CD4-positive, CD25-positive, alpha-beta regulatory T cell (primary cell): ENCODE measurements at places on chromosomes 3 and 15. TPM values are rescaled to one million over a fixed set of nuclear protein-coding genes. Genes with fewer than 3 reads are reported as not detected.

The EIF4E3 gene
- 101 TPM for total RNA-seq

DNA sequence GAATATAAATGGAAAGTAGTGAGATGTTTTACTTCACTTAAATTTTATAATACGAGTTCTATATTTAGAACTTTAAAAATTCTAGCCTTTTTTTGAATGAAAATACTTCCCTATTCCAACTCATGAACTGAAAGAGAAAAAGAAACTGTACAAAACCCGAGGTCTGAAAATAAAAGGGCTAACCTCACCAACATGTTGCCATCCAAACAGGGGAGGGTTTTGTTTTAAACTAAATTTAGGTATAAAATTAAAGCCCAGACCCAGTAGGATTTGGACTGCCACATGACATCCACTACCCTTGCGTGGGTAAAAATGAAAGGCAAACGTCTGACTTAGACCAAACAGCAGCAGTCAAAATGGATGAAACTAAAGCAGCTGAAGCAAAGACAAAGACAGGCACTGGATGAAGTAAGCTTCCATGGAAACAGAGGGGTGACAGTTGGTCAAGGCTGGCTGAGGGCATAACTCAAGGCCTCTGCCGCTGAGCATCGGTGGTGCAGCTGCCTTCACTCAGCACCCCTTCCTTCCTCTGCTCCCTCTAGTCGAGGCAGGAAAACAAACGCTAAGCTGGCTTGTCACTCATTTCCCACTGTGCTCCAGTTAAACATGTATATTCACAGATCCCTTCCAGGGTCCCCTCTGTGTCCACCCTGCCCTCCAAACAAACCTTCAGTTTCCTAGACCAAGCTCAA, 58.1 kb downstream of the TM4SF4 start:
- DNase-seq = no peak

DNA sequence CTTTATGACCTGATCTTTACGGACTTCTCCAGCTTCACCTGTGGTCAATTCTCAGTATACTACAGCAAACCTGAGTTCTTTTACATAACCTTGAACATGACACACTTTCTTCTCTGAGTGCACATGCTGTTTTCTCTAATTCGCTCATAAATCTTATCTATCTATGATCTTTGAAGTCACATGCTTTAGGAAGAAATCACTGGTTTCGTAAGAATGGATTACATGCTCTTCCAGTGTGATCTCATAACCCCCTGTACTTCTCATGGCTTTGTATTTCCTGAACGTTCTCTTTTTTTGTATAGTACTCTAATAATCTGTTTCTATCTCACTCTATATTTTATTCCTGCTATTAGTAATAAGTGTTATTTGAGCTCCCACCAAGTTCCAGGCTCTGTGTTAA, 1165.2 kb downstream of the TBL1XR1 start:
- no peak for DNase-seq

The SIDT1 gene
- 59.9 TPM for total RNA-seq

The EXD1 gene
- total RNA-seq = not detected
